Activated CD4-positive, alpha-beta T cell treated with anti-CD3 and anti-CD28 coated beads for 1 hour (primary cell): ENCODE measurements at places on chromosomes 3 and 15.

DNA sequence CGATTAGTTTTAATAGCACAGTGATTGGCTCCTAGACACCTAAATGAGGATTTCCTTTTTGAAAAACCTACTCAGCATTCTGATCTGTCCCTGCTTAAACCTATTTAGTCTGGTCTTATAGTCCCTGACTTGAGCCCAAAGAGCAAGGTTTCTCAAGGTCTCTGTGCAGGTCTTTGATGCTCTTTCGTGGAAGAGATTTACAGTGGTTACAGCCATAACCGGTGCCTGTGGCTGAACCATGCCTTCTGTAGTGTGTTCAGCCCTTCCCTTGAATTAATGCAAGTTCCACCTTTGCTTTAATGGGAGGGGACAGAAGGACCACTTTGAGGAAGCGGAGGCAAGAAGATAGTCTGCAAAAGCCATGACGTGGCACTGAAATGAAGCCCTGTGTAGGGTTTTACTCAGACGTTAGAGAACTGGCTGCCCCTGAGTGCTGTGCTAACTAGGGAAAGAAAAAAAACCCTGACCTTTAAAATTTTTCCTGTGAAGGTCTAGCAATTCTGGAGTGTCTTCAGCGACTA, 43.0 kb downstream of the ZBTB38 start:
- DNase-seq: no peak

DNA sequence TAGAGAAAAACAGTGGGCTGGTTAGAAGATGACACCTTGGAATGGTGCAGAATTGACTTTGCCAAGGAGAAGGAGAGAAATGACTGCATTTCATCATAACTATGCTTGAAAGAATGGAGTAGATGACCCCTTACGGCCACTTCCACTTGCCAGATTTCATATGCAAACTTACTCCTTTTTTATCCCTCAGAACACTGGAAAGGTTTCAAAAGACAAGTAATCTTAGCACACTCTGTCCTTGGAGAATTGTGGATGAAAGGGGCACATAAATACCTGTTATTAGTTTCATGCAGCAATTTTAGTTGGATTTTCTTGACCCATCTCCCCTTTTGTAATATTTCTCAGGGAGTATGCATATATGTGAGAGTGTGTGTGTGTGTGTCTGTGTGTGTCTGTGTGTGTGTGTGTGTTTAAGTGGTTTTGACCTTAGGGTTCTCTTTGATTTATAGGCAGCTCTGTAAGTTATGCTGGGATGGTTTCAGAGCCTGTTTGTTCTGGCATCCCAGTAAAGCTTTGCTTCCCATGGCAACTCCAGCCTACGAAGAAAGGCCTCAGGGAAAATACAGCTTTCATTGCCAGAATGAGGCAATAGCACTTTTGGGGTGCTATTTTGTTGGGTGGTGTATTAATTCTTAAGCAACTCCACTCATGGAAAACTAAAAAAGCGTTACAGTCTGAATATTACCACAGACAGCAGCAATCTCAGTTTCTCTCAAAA, 122.2 kb upstream of the TP63 start:
- no peak for DNase-seq

DNA sequence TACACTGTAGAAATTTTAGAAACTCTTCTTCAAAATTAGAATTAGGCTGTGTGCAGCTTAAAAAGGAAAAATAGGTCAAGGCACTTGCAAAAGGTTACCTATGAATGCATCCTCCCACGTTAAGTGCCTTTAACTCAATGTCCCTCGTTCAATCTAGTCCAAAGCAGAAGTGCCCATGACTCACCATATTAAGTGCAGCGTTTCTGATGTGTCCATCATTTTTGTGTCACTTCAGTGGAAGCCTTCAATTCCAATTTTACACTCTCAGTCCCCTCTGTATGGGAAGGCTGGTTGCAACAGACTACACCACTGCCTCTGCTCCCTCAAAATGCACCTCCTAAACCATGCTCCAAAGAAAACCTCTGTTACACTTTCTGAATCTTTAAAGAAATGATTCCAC, 53.4 kb downstream of the FOXB1 start:
- DNase-seq: no peak

- no peak for DNase-seq
These were observed 58.5 kb downstream of the CCNL1 start for GRCh38 chr3:157101486-157101885.

GRCh38 chr3:46482632-46483350, 15.0 kb upstream of the RTP3 start:
- no peak for DNase-seq

DNA sequence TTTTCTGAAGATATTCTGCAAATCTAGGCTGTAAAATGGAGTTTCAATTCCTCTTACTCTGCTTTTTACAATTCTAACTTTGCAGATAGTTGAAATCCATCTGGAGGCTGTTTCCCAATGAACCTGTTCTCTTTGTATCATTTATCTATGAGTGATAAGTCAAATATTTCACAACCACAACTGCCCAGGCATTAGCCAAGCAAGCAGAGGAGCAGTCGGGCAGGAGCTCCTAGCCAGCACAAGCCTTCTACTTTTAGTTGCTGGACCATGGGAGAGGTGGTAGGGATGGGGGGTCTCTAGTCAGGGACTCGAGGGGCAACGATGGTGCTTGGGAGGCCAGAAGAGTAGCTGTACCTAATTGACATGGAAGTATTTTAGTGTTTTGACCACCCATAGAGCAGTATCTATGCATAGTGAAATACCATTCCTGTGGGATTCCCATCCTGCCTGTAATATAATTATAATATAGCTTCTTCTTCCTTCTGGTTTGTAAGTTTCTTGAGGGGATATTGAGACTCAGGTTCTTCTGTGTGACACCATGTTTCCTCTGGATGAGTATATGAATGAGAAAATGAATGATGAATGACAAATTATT, 353.5 kb upstream of the IL12A start:
- DNase-seq: no peak

- no peak for DNase-seq
These were observed 44.5 kb upstream of the FNDC3B start for GRCh38 chr3:171994646-171995428.

- no peak for DNase-seq
These were observed 32.1 kb downstream of the SPESP1 start for GRCh38 chr15:68962465-68962864.

DNA sequence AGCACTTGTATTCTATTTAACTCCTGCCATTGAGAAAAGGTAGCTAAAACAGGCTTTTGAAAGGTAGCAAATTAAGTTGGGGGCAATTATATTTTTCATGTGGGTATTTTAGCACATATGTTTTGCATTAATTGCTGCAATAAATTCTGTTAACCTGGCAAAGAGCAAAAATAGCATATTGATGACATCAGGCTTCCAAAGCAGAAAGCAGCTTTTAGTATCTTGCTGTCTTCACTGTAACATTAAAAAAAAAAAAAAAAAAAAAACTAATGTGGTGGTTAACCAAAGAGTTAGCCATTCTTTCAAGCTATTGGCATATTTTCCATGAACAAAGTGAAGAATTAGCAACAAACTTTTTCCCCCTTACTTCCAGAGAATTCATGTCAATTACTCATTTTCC, 9.1 kb downstream of the EPHA3 start:
- DNase-seq: no peak

DNA sequence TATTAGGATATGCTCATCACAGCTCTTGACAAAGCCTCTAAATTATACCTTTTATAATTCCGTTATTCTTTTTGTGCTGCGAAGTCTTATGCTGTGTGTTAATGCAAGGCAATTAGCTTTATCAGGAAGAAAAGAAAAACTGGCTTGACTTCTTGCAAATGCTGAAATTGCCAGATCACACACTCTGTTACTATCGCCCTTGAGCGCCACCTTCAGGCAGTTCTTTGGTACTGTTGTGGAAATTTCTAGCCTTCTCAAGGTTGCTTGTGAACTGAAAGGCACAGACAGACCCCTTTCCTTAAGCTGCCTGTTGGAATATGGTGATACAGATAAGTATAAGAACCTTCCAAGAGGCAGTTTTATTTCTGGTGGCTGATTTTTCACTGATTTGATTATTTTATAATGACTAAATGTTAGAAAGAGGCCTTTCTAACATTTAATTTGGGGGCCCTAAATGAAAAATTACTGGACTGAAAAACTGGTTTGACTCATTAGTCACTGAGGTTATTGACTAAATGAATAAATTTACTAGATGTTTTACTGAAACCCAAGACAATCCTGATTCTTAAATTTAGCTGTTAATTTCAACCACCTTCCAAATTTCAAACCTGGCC, 126.2 kb upstream of the RASGRP1 start:
- DNase-seq: peak; percentile 63

- no peak for DNase-seq
These were observed 69.3 kb downstream of the CHST2 start for GRCh38 chr3:143188881-143189280.

DNA sequence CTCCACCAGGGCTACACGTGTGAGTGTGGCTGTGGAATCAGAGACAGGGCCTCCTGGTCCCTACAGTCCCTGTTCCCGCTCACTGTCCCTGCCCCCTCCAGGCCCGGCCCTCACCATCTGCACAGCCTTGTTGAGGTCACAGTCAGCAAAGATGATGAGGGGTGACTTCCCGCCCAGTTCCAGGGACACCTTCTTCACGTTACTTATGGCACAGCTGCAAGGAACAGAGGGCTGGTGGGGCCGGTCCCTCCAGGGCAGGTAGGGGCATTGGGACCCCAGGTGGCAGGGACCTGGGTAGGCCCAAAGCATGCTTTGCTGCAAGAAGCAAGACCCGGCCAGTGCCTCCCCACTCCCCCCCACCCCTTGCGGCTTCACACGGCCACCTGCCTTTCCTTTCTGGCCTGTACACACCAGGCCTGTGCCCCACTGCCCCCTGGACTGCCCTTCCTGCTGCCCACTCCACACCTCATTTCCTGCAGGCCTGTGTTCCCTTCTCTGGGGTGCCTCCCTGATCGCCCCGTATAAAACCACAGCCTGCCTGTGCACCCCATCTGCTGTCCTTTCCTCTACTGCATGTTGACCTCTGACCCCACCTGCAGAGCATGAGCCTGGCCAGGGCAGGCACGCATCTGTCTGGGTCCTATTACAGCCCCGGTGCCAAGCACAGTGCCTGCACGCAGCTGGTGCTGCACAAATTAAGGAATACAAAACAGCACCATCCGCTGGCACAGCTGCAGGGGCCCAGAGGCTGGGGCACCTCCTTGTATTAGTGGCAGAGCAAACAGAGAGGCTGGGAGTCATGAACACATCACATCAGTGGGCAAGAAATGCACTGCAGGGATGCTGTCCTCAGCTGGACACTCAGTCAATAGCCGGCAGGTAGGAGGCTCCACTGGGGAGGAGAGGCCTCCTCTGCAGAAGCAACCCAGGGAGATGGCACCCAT, 30.8 kb upstream of the SLC41A3 start:
- DNase-seq: no peak
